Astrocyte (in vitro differentiated cells and primary cell): ENCODE measurements at places on chromosomes 3 and 15. TPM values are rescaled to one million over a fixed set of nuclear protein-coding genes. Genes with fewer than 3 reads are reported as not detected.
A peak's percentile ranks its signal among the peaks of the same experiment; 100 is the strongest.

CEP152 gene
- 4.2 and 6.4 TPM in 2 replicates for total RNA-seq

GRCh38 chr3:14595561-14595960 is 55.4 kb upstream of the GRIP2 start:
- no peak for DNase-seq

MYL3 gene
- 0.43 and 0.89 TPM in 2 replicates for total RNA-seq

DNA sequence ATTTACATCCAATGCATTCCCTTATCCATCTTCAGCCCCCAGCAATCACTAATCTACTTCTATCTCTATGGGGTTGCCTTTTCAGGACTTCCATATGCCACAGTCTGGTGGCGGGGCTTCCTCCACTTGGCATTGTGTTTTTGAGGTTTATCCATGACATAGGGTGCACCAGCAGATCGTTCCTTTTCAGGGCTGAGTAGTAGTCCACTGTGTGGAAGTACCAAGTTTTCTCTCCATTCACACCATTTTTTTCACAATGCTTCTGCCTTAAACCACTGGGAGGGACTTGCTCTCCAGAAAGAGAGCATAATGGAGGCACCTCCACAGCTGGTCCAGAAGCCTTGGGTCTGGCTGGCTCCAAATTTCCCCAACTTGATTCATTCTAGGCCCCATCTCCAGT is 144.0 kb upstream of the IQSEC1 start:
- DNase-seq = no peak

- DNase-seq = no peak
Observed at GRCh38 chr3:141274411-141275031, 42.9 kb downstream of the PXYLP1 start.

DNA sequence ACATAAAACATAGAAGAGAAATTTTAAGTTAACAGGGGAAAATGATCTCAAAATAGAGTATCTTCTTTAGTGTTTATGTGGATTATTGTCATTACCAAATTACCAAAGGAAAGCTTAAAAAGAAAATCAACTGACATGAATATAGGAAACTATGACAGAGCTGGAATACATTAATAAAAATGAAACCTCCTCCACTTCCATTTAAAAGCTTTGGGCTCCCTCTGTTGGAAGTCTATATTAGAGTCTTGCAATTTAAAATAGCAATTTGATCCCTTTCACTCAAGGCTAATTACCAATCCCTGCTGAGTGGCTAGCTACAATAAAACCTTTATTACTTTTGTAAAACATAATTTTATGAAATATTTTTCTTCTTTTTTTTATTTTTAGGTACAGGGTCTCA is 61.4 kb upstream of the IMPG2 start:
- DNase-seq = peak; percentile 22

GRCh38 chr3:182729903-182730674 is 63.2 kb upstream of the ATP11B start:
- no peak for DNase-seq

CATSPER2 gene
- 2.0 and 3.3 TPM in 2 replicates for total RNA-seq

- peak; percentile 77 for DNase-seq
Observed at GRCh38 chr3:65828706-65829105, 210.0 kb downstream of the MAGI1 start.

DNA sequence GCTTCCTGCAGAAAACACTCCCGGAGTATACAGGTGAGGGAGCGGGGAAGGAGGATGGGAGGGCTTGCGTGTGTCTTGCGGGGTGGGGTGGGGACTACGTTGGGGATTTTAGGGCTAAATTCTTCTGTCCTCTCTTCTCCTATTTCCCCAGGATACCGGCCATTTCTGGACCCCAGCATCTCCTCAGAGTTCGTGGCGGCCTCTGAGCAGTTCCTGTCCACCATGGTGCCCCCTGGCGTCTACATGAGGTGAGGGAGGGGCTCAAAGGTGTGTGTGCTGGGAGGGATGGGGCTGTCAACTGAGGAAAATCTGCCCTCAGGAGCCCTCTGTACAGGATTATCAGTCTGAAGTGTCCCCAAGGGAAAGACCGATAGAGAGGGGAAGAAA is 6.6 kb downstream of the DUOX1 start:
- no peak for DNase-seq

DNA sequence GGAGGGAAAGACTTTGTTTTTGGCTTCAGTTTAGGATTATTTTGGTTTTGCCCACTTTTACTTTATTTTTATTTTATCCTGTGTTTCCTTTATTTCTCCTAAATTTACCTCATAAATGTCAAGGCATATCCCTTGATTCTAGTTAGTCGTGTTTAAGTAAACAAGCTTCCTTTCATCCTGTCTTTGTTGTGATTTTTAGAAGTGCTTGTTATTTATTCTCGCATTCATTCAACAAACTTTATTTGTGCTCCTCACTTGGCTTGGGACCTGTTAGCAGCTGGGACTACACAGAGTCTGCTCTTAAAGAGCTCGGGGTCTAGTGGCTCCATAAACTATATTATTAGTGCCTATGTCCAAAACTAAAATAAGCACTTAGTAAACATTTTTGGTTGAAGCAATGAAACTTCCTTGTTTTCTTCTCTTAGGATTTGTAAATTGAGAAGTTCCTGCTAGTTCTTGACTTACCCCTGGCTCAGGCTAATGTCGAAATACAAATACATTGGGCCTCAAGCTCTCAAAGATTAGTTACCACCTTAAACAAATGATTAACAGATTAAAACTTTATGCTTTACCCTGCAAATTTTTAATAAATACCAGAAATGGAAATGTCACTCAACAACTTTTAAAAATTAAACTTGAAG is 19.0 kb upstream of the DMXL2 start:
- no peak for DNase-seq

- DNase-seq = no peak
Observed at GRCh38 chr3:56989169-56989976, 71.1 kb upstream of the SPATA12 start.

ST3GAL6 gene
- 4.4 and 4.8 TPM in 2 replicates for total RNA-seq

DNA sequence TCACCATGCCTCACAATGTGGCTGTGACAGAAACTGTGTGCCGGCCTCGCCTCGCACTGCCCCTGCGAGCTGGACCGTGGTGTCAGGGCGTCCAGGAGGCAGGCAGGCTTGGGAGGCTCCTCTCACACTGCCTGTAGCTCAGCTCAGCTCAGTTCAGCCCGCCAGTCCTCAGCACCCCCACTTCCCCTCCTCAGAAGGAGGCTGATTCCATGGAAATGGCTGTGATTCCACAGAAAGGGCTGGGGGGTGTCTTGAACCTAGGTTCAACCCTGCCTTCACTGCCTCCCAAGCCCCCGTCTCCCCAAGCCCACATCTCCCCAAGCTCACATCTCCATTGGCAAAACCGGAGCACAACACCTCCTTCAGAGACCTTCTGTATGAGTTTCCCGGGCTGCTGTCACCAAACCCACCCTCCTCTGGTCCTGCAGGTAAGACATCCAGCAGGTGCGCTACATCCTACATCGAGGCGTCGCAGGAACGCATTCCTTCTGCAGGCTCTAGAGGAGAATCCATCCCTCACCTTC is 94.0 kb downstream of the OCA2 start:
- DNase-seq = no peak

DNA sequence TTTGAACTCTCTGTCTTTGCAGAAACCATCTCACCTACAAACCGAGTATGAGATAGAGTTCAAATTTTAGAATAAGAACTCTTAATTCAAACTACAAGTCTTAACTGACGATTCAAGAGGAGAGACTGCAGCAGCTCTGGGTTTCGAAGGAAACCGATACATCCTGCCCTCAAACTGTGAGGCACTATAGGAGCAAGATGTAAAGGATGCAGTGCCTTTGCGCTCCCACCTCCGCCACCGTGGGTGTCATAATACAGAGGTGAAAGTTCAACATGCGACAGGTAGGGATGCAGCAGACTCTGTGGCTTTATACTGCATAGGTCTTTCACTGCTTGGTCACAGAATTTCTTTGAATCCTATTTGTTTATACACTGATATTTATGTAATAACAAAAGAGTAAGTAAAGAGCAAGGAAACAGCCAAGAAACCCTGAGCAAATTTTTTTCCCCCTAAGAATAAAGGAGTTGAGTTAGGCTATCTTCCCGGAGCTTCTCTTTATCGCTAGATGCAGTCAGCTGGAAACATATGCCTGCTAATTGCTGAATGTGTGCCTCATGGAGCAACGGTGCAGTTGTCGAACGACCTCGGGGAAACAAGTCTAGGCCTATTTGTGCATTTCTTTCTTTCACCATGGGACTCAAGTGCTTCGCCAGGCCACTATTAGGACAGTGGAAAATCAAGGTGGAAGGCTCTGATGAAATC is 1097.6 kb upstream of the CFAP20DC start:
- DNase-seq = no peak

DNA sequence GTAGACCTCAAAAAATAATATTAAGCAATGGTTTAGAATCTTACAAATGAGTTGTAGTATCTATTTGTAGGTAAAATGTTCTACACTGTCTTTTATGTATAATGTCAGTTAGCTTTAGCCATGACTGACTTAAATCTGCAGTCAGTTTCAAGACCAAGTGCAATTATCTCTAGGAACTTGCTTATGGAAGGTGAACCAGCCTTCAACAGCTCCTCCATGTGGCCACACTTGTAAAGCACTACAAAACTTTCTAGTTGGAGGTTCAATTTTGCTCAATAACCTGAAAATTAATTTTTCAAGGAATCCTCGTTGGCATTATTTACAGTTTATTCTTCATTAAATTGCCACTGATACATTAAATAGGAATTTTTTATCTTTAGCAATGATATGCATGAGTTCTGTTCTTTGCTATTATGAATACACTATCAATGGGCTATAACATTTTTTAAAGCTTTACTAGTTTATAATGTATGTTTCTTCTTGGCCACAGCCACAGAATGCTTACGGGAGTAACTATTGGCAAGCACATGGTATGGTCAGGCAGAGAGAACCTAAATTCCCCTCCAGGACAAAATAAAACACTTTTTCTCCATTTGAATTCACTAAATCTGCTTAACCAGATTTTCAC is 315.3 kb upstream of the UBE2E2 start:
- DNase-seq = peak; percentile 6

SKIC8 gene
- 43.6 and 46.3 TPM in 2 replicates for total RNA-seq

SLC51B gene
- not detected in 2 replicates for total RNA-seq

DNA sequence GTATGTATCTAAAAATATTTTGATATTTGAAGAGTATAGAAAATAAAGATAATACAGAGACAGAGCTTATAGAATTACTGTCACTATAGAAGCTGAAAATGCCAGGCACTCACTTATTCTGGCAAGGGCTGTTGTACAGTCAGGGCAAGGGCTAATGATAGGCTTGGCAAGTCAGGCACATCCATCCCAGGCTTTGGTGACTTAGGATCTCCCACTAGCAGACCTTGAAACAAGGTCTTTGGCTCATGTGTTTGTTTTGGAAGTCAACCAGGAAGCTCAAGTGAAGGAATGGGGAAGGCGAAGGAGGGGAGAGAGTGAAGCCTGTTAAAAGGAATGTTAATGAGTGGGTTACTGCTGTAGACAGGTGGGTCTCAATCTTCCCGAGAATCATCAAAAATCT is 199.1 kb upstream of the SUCLG2 start:
- no peak for DNase-seq

GOLGA8A gene
- total RNA-seq = 50.2 and 62.8 TPM in 2 replicates

GRCh38 chr15:68300115-68300940 is 22.8 kb downstream of the FEM1B start:
- DNase-seq = no peak

OR5K2 gene
- total RNA-seq = not detected in 2 replicates

GRCh38 chr15:71180986-71181853 is 65.9 kb downstream of the THSD4 start:
- DNase-seq = no peak
